Heart right ventricle (tissue), 16 donors: ENCODE measurements at places on chromosomes 3 and 15. TPM values are rescaled to one million over a fixed set of nuclear protein-coding genes. Genes with fewer than 3 reads are reported as not detected.

RFX7 gene
- 5.9 TPM for total RNA-seq

CKMT1B gene
- total RNA-seq: 0.68 TPM

FRMD4B gene
- 12.5 TPM for total RNA-seq

SLC28A1 gene
- 1.3 TPM for total RNA-seq

HGD gene
- 1.2 TPM for total RNA-seq

MUSTN1 gene
- total RNA-seq: 84.1 TPM

EPHB3 gene
- 2.9 TPM for total RNA-seq

TMEM43 gene
- 31.3 TPM for total RNA-seq

SPG21 gene
- total RNA-seq: 43.5 TPM

TMEM44 gene
- total RNA-seq: 6.9 TPM

FGD5 gene
- 10.8 TPM for total RNA-seq

SLC22A13 gene
- total RNA-seq: not detected

CACNA1D gene
- 1.9 TPM for total RNA-seq

CTSH gene
- total RNA-seq: 37.4 TPM

IL5RA gene
- not detected for total RNA-seq

SH3GL3 gene
- total RNA-seq: not detected

BCL2A1 gene
- not detected for total RNA-seq

GRAMD1C gene
- 0.37 TPM for total RNA-seq

KLHL6 gene
- 0.89 TPM for total RNA-seq

RPL35A gene
- 674 TPM for total RNA-seq

CLDN1 gene
- total RNA-seq: 0.11 TPM

SNX22 gene
- 1.7 TPM for total RNA-seq

ONECUT1 gene
- total RNA-seq: not detected

BCHE gene
- total RNA-seq: 0.62 TPM

GOLGA6L22 gene
- total RNA-seq: not detected

TRH gene
- total RNA-seq: not detected

ZNF80 gene
- total RNA-seq: 0.10 TPM

TEX55 gene
- total RNA-seq: not detected

RHOV gene
- total RNA-seq: not detected

SERP1 gene
- total RNA-seq: 33.7 TPM

SPTSSB gene
- not detected for total RNA-seq

CYP8B1 gene
- total RNA-seq: not detected

CTXN2 gene
- not detected for total RNA-seq

MESP2 gene
- 0.23 TPM for total RNA-seq

CCR9 gene
- not detected for total RNA-seq

FBXL22 gene
- 10.9 TPM for total RNA-seq

UBAP1L gene
- 1.9 TPM for total RNA-seq

CHL1 gene
- total RNA-seq: 10.4 TPM

SEMA5B gene
- total RNA-seq: 7.8 TPM

DYNC1LI1 gene
- 55.6 TPM for total RNA-seq

STRC gene
- not detected for total RNA-seq

DLEC1 gene
- not detected for total RNA-seq

PIERCE2 gene
- 4.5 TPM for total RNA-seq

HIGD2B gene
- total RNA-seq: not detected

MASP1 gene
- total RNA-seq: 229 TPM

NBEAL2 gene
- 10.2 TPM for total RNA-seq

ST3GAL6 gene
- 84.2 TPM for total RNA-seq

AMIGO3 gene
- not detected for total RNA-seq

TUSC7 gene
- not detected for total RNA-seq

ADGRG7 gene
- not detected for total RNA-seq

GPD1L gene
- total RNA-seq: 134 TPM

ALDH1L1 gene
- 45.9 TPM for total RNA-seq

HYAL1 gene
- total RNA-seq: 52.4 TPM

LHFPL4 gene
- not detected for total RNA-seq

GRAMD2A gene
- total RNA-seq: not detected

NEK10 gene
- 5.4 TPM for total RNA-seq

GOLGA8O gene
- 2.0 TPM for total RNA-seq

FBXW12 gene
- 0.28 TPM for total RNA-seq
